ENCODE measurements at places on chromosomes 3 and 15.
A peak's percentile ranks its signal among the peaks of the same experiment; 100 is the strongest.

- DNase-seq = no peak
These were observed 18.3 kb upstream of the MRPS22 start for GRCh38 chr3:139325551-139325950.

DNA sequence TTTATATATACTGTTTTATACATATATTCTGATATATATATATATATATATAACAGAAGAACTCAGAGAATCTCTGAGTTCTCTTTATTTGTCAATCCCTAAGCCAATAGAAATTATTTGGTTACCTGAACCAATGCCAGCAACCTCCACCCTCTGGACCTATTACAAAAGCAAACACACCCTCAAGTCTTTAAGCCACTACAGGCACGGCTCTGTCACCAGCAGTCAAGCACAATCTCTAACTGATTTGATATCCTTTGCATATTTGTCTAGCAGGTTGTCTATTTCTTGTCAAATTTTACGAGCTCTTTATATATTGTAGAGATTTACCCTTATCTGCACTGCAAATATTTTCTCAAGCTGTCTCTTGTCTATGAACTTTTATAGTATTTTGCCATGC is 66.6 kb upstream of the TOPAZ1 start:
- peak; percentile 16 for DNase-seq

DNA sequence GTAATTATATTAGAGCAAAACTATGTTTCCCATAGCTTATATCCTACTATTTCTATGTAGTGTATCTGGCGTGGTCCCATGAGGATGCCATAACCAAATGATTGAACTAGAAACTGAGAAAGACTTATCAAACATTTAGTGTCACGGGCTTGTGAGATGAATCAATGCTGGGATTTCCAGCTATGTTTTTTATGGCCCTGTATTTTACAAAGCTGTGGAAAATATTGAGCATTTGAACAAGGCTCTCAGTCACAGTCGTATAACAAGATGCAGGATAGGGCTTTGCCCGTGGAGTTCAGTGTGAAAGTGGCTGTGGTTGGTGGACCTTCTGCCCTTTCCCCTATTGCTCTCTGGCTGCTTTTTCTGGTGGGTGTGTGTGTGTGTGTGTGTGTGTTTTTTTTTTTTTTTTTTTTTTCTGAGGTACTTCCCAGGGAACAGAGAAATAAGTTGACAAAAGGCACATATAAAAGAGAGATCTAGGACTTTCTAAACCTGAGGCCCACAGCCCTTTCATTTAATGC is 60.7 kb downstream of the CACNA1D start:
- DNase-seq = no peak

- no peak for DNase-seq
These were observed 4.1 kb upstream of the MYO1E start for GRCh38 chr15:59376733-59377132.

GRCh38 chr15:89196994-89197393 is 24.4 kb downstream of the RLBP1 start:
- peak; percentile 41 for DNase-seq

DNA sequence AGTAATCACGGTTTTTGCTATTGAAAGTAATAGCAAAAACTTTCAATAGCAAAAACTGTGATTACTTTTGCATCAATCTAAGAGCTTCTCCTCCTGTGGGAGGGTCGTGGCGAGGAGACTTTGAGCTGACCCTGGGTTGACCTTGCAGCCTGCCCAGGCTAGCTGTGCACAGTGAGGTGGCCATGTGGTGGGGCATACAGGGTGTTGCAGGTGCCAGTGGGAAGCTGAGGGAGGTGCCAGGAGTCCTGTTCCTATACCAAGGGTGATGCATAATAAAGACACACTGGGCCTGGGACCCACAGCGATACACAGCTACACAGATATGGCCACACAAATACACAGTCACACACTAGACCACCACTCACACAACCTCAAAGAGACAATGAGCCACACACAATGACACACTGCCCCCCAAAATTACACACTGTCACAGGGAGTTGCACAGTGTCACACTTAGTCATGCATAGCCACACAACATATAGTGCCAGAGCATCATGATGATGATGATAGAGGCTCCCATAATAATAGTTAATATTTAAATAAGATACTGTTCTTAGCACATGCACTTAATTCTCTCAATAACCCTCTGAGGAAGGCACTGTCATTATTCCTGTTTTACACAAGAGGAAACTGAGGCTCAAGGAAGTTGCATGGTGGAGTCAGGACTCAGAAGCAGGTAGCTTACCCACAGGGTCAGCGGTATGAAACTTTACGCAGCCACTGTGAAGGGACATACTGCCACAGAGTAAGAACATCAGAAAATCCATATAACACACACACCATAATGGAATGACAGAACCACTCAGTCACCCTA is 6.3 kb downstream of the PLCD1 start:
- DNase-seq = no peak

DNA sequence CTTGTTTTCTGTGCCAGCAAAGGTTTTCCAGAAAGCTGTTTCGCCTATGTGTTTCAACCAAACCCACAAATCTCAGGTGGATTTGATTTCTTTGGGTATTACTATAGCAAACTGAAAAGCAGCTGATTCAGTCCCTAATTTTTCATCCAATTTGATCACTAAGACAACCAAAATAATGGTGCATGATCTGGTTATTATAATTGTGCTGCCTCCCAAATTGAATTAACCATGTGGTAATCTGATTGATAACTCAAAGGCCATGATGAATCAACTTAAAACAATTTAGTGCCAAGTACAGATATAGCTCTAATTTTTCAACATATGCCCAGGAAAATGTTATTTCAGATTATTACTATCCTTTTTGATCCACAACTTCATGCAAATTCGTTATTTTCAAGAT is 30.6 kb downstream of the PRTG start:
- DNase-seq = no peak

DNA sequence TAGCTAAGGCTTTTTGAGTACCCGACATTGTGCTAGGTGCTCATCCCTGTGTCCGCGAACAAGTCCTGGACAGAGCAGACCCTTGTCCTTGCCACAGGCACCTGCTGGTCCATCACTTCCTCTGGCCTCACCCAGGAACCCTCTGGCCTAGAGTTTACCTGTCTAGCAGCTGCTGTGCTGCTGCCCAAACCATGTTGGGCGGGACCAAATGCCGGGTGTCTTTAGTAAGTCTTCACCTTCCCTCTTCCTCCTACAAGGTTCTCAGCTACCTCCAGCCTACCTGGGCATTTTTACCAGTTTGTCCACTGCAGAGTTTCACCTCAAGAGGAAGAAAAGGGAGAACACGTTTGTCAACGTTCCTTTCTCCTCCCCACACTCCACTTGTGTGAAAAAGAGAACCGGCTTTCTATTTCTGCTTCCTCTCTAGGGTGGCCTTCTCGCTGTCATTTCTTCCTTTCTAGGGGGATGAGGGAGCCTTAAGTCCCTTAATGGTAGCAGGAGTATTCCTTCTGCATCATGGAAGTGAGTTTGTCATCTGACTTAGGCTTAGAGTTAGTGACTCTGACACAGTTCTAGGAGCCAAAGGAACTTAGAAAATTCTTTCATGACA is 80.4 kb upstream of the GCNT3 start:
- no peak for DNase-seq

DNA sequence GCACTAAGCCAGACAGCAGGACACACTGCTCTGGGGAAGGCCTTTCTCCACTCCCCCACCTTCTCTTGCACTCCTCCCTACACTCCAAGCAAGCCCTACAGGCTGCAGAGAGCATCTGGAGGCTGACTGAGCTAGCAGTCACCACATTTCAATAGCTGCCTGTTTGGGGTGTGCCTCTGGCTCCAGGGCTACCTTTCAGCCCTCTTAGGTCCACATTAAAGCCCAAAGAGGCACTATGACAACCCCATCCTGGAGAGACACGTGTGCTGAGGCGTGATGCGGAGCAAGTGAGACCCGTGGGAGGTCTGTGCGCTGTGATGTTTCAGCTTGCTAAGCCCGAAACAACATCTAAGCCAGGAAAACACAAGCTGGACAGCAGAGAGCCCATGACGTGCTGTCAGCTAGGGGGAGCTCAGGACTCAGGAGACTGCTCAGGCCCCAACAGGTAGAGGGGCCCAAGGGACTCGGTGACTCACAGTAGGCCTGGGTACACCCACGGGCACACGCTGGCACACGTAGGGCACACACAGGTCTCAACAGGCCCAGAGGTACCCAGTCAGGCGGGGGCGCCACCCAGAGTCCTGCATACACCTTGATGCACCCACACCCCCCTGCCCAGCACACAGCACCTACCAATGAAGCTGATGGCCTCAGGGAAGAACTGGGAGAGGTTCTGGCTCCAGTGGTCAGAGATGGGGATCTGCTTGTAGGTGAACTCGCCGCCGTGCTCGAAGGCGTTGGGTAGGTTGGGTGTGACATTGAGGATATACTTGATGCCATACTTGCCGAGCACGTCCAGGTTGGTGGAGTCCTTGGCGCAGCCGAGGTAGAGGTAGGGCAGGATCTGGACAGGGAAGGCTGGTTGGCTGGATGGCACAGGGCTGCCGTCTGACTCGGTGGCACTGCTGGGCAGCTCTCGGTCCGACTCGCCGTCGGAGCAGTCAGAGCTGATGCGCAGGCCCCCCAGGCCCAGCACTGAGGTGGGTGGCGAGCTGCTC is 2.8 kb downstream of the DUSP7 start:
- no peak for DNase-seq

GRCh38 chr15:57873564-57874209 is 167.2 kb downstream of the POLR2M start:
- DNase-seq = no peak

DNA sequence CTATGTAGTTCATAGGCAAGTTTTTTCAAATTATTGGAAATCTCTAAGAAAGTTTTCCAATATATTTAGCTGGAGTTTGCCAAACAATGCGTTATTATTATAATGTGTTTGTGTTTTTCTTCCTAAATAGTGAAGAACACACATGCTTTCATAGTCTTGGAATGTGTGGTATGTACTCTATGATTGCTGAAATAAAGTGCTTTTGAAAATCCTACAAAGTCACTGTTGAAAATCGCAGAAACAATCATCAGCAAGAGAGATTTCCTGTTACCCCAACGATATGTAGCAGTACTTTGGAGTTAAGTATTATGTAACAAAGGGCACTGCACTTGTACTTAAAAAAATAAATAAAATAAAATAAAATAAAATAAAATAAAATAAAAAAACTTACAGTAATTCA is 796.2 kb downstream of the NAALADL2 start:
- no peak for DNase-seq

GRCh38 chr3:134377896-134378295 is 3.6 kb upstream of the AMOTL2 start:
- no peak for DNase-seq

DNA sequence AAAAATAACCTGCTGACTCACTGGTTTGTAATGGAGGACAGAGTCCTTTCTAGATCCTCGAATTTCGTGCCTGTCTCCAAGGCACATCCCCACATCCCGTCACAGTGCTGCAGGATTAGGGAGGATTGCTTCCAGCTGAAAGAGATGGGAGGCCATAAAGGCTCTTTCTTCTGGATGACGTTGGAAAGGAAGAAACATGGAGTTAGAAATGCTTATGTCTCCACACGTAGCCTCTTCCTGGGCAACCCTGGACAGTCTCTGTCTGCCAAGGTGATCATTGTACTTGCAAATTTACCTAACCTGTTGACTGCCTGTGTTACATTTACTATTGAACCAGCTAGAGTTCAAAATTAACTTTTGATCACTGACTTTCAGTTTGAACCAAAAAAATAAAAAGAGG is 27.6 kb upstream of the VILL start:
- no peak for DNase-seq

- no peak for DNase-seq
These were observed 73.8 kb upstream of the FURIN start for GRCh38 chr15:90794538-90794937.

- DNase-seq = no peak
These were observed 55.1 kb upstream of the TRA2B start for GRCh38 chr3:185992831-185993374.

DNA sequence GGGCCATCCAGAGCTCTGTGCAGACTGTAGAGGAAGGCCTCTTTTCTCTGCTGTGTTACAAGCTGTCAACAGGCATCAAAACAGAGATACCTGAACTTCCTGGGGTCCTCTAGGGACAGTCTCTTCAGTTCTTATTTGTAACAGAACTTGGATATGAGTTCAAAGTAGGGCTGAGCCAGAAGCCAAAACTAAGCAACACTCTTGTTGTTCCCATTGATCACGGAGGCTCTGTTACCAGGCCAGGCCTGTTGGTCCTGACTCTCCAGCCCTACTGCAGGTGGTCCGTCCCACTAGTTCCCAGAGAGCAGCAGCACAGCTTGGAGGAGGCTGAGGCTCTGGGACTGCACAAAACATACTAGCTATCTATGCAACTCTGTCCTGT is 13.1 kb upstream of the AHSG start:
- no peak for DNase-seq

DNA sequence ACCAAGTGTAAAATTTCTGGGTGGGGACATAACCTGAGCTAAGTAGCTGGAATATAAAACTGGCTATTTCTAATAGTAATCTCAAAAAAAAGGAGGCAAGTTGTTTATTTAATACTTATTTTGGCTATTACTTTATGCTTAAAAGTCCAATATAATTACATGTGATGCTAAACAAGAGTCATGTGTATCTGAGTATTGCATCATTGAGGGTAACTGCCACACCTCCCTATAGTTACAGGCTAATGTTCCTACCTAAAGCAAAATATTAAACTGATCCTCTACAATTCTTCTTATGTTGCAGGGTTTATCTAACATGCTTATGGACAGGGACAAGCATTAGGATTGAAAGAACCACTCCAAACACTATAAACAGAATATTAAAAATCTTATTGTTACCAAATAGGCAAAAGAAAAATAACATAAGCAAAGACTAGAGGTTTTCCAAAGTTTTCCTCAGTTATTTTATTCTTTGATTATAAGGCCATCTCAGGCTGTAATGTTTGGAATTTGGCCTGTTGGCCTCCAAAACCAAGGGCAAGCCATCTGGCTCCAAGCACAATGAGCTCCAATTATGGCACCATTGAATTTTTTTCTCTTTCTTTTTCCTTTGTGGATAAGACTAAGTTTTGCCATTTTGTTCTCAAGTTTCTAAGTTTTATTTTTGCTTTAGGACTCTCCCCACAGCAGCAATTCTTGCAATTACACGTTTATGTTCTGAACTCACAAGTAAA is 75.8 kb upstream of the ABI3BP start:
- DNase-seq = no peak

GRCh38 chr3:78907367-78907766 is 860.4 kb downstream of the ROBO1 start:
- DNase-seq = no peak

GRCh38 chr3:95719481-95719880 is 1094.9 kb upstream of the EPHA6 start:
- no peak for DNase-seq

DNA sequence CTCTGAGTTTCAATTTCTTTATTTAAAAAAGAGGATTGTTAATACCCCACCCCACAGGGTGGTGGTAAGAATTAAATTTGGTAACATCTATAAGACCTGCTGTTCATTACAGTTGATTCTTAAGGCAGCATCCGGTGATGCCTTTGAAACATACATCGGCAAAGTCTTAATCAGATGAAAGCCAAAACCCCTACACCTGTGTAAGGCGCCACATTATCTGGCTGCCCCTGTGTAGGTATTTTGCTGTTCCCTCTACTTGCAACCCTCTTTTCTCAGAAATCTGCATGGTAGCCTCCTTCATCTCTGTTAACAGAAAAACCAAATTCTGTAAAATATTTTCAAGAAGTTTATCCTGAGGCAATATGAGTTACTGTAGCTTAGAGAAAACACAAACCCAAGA is 90.0 kb downstream of the ST6GAL1 start:
- DNase-seq = no peak

- DNase-seq = no peak
These were observed 83.2 kb upstream of the PLSCR4 start for GRCh38 chr3:146334151-146334550.

GRCh38 chr15:55277116-55277564 is 12.5 kb downstream of the RAB27A start:
- DNase-seq = no peak

GRCh38 chr3:177594096-177594495 is 396.8 kb upstream of the TBL1XR1 start:
- DNase-seq = no peak
